HCT116 (cell line): ENCODE measurements at places on chromosomes 2 and 18. TPM values are rescaled to one million over a fixed set of nuclear protein-coding genes. Genes with fewer than 3 reads are reported as not detected.

Gene TTL
- 58.7 TPM for total RNA-seq

Gene CABYR
- not detected for total RNA-seq

Gene BOLL
- not detected for total RNA-seq

- peak; percentile 45 for DNase-seq
These were observed 588.2 kb downstream of the IRS1 start for GRCh38 chr2:226211439-226211838.

DNA sequence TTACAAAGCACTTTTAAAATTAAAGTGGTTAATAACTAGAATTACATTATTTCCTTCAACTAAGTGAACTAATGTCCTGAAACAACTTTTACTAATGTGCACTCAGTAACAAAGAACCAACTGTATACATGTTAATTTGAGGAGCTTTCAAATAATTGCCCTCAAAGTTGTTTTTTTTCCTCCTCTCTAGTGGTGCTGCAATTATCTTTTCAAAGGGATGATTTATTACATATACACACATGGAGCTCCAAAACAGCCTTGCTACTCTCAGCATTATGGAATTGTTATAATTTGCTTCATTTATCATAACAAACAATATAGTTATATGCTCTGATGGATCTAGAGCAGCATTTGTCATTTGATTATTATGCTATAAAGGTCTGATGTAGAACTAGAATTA, 246.3 kb upstream of the RASGRP3 start:
- no peak for DNase-seq

Gene ANKAR
- 0.84 TPM for total RNA-seq

Gene CROCC2
- total RNA-seq = not detected

DNA sequence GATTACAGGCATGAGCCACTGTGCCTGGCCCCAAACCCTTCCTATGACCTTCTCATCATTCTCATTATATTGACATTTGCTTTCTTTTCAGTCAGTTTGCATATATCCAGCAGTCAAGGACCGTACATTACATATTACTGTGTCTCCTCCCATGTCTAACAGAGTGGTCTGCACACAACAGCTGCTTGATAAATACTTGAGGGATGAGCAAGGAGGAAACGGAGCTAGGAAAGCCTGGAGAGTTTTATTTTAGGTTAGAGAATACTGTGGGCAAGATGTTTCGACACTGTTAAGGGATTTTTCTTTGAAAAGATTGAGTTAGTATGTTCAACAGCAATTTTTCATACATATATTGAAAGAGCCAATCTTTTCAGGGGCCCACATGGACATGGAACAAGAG, 76.2 kb upstream of the CHRNA1 start:
- no peak for DNase-seq

DNA sequence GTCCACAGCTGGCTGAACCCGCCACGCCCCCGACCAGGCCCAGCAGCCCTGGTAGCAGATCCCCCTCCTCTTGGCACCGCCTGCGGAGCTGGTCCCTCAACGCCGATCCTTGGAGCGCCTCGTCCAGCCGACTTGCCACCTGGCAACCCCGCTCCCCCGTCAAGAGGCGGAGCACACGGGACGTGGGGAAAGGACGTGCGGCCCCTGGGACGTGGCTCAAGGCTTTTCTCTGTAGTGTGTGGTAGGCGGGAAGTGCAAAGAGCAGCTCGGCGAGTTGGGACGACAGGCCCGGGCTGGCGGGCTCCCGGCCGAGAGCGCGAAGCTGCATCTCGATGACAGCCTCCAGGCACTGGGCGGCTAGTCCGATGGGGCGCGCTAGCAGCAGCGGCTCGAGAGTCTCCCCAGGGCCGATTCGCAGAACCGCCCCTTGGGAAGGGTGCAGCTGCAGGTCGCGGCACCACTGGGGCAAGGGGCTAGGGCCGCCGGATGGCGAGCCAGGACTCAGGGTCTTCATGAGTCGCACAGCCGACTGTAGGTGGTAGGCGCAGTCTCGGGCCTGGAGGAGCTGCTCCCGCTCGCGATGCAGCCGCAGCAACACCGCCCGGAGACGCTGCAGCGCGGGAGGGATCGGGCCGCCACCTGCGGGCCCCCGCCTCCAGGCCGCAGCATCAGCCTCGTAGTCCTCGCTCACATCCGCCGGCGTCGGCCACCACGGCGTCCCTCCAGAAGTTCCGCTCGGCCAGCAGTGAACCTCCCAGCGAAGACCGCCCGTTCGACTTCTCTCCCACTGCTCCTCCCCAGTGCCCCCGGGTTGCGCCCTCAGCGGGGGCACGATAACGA, 617 bp downstream of the CCDC142 start:
- DNase-seq = no peak

Gene TMEM247
- total RNA-seq = not detected

- DNase-seq = no peak
These were observed 1.4 kb downstream of the CYRIA start for GRCh38 chr2:16664052-16664731.

DNA sequence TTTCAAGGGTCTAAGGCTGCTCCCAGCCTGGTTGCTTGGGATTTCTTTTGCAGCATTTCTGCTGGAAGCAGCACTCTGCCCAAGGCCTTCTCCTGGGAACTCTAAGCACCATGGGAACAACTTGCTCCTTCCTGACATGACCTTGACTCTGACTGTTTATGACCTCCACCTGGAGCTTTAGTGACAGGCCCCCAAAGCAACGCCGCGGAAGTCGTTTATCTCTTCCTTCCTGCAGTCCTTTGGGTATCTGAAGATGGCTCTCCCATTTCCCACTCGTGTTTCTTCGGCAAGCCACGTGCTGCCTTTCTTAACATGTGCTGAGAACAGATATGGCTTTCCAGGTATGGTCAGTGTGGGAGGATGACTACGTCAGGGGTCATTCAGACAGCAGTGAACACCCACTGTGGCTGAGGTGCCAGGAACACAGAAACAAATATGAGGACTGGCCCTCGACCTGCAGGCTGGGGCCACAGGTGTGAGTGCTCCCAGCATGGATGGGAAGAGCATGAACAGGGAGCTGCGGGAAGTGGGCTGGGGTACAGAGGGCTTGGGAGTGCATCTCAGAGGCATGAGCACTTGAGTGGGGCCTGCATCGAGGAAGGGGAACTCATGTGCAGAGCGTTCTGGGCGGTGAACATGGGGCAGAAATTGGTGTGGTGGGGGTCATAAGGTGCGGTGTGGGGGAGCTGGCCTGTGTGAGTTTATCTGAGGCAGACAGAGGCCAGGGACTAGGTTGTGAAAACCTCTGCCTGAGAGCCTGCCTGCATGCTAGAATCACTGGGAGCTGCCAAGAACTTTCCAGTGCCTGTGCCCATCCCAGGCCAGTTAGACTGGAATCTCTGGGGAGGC, 140.5 kb downstream of the TSN start:
- DNase-seq = no peak

DNA sequence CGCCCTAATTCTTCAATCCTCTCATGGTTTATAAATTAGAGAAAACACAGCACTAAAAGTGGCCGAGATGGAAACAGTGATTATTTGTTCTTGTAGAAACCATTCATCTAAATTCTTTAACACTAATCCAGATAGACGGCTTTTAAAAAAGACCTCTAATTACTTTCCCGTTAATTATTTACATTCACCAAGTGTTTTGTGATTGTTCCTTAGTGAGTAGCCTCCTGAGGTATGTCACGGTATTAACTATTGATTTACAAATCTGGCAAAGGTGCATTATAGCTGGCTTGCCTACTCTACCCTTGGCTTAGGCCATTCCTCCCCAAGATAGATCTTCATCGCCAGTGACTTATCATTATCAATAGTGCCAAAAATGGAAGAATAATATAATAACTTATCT, 436.4 kb upstream of the ST6GAL2 start:
- DNase-seq = no peak

DNA sequence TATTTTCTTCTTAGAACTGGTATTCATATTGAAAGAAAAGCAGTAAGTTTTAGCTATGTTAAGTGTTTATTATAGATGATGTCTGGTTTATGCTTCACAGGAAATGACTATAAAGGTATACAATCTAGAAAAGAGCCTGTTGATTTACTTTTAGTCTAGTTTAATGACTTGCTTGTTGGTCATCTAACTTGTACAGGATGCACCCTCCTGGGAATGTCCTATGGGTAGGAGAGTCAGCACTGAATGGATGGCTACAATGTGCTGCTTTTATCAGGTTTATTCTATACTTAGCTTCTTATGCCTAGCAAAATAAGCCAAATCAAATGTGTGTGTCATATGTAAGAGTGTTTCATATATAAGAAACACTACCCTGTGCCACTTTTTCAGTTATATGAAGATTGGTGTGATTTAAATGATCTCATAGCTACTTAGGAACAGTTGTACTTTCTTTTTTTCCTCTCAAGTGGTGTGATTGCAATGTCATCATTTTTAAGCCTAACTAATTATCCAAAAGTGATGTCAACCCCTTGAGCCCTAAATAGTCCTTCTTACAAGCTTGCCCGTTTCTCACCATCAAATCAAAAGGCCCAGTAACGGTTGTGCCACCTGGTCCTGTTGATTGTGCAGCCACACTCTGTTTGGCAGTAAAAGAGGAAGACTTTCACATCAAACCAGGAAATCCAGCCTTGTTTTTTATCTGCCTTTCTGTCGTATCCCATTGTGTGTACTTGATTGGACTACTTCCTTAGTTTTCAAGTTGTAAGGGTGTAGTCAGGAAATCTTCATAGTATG, 176.0 kb downstream of the DIS3L2 start:
- DNase-seq = no peak

GRCh38 chr18:74897971-74898657, 300.4 kb downstream of the ZNF407 start:
- no peak for DNase-seq

GRCh38 chr2:80053522-80054345, 250.8 kb downstream of the LRRTM1 start:
- no peak for DNase-seq

Gene LCT
- 0.12 TPM for total RNA-seq

Gene VIL1
- 0.49 TPM for total RNA-seq

DNA sequence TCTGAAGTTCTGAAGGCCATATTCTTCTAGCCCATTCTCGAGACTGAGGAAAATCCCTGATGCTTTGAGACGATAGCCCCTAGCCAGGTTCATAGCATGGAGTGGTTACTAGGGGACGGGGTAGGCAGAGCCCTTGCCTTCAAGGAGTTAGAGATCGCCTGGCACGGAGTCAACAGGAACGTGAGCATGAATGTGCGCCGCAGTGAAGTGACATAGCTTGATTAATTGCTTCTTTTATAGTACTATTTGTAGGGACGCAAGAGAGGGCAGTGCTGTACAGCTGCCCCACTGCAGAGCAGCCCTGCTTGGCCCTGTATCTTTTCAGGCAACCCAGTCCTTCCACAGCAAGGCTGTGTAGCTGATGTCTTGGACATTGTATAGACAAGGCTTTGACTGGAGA, 26.2 kb downstream of the HRH4 start:
- no peak for DNase-seq

Gene CNDP1
- not detected for total RNA-seq

GRCh38 chr2:42937171-42937875, 144.9 kb upstream of the HAAO start:
- no peak for DNase-seq

Gene INHBB
- 0.27 TPM for total RNA-seq

Gene FBXO48
- 0.91 TPM for total RNA-seq

DNA sequence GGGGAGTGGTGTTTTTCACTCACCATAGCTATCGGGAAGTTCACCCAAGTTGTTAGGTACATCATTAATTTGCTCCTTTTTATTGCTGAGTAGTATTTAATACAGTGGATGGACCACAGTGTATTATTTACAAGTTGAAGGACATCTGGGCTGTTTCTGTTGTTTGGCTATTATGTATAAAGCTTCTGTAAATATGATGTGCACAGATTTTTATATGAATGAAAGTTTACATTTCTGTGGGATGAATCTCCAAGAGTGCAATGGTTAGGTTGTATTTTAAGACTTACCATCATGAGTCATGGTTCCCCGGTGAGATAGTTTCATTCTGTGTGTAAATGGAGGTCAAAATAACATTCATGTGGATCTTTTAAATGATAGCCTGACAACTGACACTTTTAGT, 337.4 kb downstream of the PTPRM start:
- DNase-seq = no peak

- no peak for DNase-seq
These were observed 2.7 kb downstream of the ST8SIA5 start for GRCh38 chr18:46754188-46754587.

GRCh38 chr2:100136310-100136709, 6.1 kb downstream of the AFF3 start:
- no peak for DNase-seq

Gene STAT4
- total RNA-seq = 2.0 TPM

GRCh38 chr2:113248997-113249770, 29.5 kb downstream of the PAX8 start:
- DNase-seq = peak; percentile 51

DNA sequence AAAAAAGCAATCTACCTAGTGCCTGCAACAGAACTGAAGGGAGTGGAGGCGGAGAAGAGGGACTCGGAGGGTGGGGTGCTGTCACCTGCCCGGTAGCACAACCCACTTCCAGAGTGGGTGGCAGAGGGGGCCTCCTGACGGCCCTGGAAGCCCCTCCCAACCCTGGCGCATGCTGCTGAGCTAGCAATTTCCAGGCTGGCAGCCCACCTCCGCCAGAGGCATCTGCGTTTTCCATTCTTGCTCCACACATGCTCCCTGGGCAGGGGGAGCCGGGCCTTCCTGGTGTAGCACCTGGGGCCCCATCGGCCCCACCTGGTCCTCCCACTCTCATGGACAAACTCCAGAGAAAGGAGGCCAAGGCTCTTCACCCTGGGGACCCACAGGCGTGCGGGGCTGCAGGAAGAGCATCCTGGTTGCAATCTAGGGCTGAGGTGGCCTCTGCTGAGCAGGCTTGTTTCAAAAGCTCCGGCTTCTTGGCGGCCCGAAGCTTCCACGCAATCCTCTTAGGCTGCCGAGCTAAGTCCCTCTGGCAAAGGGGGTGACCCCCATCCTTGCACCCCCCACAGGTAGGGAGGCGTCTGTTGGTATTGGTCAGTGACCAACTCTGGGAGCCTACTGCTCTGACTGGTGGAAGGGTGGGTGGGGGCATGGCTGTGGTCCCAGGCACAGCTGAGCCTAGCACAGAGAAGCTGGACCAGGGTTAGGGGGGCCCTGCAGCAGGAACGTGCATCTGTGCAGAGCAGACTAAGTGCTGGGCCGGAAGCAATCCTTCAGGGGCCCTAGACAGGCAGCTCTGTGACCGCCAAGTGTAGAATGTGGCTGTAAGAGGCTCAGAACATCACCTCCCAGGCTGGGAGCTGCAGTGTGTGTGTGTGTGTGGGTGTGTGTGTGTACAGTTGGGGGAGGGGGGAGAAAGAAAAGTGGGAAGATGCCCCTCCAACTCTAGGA, 2.6 kb downstream of the HS6ST1 start:
- DNase-seq = no peak

DNA sequence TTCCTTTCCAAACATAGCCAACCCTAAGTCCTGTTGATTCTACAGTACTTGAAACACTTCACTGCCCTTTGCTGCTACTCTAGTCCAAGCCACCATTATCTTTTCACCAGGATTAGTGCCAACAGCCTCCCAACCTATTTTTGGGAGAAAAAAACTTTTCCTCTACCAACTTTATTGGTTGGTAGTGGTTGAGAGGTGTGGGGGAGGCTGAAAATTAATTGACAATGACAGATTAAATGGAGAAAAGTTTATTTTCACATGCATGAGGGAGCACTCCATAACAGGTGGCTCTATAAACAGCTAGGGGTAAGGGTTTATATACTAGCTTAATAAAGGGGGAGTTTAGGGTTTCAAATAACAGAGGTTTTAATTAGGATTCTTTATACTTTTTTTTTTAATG, 37.8 kb upstream of the ITPRID2 start:
- no peak for DNase-seq

Gene PRSS56
- total RNA-seq = not detected

Gene LHCGR
- total RNA-seq = not detected

Gene EPAS1
- total RNA-seq = 55.9 TPM
